ENCODE measurements at places on chromosomes 12 and 14.

GRCh38 chr14:55438066-55438683, 2.2 kb downstream of the TBPL2 start:
- no peak for DNase-seq

DNA sequence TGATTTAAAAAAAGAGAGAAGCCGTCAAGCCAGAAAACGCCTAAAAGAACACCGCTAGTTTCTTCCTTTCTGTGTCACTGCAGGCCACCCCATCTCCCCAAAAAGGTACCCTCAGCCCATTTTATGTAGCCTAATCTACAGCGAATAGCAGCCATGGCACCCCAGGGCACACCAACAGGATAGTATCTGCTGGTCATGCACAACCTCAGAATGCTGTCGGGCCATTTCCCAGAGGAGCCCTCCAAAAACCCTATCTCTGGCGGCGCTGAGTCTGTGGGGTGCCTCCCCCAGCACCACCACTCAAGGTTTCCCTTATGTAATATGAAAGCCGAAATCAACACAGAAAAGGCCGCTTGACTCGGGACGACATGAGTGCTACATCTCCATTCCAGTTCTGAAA, 98.9 kb downstream of the BCL11B start:
- DNase-seq, result no peak

DNA sequence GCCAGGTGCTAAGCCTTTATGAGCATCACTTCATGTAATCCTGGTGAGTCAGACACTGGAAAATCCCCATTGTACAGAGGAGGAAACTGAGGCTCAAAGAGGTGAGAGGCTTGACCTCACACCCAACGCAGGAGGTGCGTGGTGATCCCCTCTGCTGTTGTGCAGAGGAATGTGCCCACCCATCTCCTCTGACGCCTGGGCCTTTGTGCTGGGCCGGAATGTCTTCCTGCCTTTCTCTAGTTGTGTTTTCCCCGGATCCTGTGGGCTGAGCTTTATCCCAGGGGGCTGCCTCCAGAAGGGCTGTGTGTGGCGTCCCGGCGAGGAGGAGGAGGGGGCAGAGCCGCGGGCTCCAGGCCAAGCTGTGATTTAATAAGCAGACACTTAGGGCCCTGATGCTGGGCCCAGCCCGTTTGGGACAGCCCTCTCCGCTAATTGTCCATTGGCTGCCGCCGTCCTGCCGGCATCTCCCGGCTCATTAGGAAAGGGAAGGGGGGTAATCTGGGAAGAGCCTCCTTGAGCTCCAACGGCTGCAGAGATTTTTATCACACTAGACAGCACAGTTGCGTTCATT, 653.6 kb downstream of the MED13L start:
- no peak for DNase-seq

GRCh38 chr12:51361161-51362016, 14.9 kb upstream of the CELA1 start:
- DNase-seq, result no peak

DNA sequence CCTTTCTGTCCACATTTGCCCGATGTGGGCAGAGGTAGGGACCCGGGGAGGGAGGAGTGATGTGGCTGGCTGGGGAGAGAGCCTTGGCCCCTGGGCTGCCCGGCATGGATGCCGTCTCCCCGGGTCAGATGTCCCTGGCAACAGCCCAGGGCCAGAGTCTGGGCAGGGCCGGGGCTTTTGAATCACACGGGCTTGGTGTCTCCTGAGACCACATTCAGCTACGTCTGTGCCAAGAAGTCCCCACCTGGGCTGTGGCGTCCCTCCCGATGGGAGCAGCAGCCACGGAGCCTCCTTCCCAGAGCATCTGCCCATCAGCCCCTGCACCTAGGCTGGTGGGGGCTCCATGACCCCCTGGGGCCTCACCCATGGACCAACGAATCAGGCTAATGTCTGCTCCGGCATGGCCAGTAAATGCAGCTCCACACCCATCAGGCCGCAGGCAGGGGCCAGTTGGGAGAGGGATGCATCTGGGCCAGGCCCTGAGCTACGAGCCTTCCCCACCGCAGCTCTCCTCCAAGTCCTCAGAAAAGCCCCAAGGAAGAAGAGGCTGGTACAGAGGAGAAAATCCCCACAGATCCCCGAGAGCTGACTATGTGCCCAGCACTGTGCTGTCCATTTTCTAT, 109.4 kb downstream of the RFLNA start:
- no peak for DNase-seq

- DNase-seq, result no peak
These were observed 738 bp downstream of the CKAP4 start for GRCh38 chr12:106246891-106247673.

GRCh38 chr14:35223927-35224326, 68.3 kb upstream of the PSMA6 start:
- DNase-seq, result no peak

GRCh38 chr12:94458877-94459727, 565 bp downstream of the CEP83 start:
- DNase-seq, result no peak

DNA sequence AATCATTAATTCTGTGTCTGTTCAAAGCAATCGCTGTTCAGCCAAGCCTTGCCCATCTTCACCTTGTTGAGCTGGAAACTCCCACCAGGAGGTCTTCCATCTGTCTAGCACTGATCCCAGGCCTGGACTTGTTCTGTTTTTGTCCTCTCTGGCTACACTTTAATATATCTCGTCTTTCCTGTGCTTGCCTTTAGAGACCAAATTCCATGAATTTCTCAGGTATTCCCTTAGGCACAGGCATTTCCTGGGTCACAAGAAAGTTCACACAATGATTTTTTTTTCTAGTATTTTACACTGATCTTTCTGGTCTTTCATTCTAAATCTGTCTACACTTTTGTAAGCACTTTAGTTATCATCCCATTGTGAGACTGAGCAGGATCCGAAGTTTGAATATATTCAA, 116.4 kb upstream of the CCND2 start:
- DNase-seq, result no peak

GRCh38 chr12:70598467-70599193, 38.6 kb downstream of the PTPRB start:
- DNase-seq, result no peak

DNA sequence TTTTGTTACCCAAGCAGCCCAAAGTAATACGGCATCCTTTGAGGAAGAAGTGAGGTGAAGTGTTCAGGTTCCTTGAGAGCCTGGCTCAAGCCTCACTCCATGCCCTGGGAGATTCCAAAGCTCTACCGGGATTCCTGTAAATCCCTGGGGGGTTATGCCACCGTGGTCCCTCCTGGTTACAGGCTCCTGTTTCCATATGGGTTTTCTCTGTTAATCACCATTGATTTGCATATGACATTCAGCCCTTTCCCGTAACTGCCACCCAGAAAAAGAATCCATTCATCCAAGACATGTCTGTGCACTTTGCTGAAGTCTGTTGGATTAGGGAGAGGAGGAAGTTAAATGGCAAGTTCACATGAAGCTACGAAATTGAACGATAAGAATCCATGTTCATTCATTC, 27.9 kb upstream of the CCDC60 start:
- DNase-seq, result no peak

DNA sequence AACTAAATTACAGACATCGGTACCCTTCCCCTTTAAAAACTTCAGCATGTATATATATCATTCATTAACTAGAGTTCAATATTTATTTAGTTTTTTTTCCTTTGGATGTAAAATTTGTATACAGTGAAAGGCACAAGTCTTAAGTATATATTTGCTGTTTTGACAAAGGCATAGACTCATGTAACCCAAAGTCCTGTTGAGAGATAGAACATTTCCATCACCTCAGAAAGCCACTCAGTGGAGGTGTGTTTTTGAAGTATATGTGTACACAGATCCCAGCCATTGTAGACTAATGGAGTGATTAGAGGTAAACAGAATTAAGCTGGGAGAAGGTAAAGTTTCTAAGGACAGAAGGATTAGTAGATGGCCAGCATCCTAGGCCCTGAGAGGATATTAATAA, 15.4 kb downstream of the RDH12 start:
- no peak for DNase-seq

DNA sequence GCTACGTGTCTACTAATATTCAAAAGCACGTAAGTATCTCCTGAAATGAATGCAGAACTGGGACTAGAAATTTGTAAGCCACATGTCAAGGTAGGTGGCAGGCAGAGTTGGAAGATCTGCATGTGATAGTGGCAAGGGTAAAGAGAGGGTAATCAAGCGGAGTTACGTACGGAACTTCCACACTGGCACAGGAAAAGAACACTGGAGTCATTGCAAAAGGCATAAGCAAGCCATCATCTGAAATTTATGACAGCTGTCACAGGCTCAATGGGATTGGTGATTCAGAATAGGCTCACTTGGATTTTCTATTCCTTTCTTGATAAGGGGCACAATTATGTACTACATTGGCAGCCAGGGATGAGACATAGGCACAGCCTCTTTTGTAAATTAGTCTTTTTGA, 245.3 kb downstream of the PDZRN4 start:
- DNase-seq, result no peak

- no peak for DNase-seq
These were observed 29.6 kb upstream of the NTN4 start for GRCh38 chr12:95820096-95820703.

DNA sequence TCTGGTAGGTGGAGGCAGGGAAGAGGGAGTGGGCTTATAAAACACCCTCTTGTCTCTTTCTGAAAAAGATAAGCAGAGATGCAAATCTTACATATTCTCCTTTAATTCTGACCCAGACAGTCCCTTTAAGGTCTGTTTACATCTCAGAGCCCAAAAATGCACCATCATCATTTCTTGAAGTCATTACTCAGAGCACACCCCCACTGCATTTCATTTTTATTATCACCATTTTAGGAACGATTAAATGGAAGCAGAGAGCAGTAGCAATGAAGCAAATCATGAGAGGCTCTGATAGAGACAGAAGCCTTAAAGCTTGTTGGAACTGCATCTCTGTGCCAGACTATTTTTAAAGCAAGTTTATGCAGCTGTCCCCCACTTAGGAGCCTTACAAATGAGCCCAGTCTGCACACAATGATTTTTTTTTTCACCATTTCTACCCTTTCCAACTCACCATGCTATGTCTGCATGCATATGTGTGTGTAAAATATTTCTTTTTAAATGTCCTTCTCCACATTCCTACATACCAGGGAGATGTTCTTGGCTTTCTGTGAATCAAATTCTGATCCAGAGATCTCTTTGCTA, 311.0 kb downstream of the GRIN2B start:
- no peak for DNase-seq

GRCh38 chr12:66270613-66271012, 31.7 kb upstream of the HELB start:
- DNase-seq, result no peak
